ENCODE measurements at places on chromosomes 16 and 17.

- DNase-seq: no peak
Measured at GRCh38 chr16:65120831-65121721, 787 bp downstream of the CDH11 start.

DNA sequence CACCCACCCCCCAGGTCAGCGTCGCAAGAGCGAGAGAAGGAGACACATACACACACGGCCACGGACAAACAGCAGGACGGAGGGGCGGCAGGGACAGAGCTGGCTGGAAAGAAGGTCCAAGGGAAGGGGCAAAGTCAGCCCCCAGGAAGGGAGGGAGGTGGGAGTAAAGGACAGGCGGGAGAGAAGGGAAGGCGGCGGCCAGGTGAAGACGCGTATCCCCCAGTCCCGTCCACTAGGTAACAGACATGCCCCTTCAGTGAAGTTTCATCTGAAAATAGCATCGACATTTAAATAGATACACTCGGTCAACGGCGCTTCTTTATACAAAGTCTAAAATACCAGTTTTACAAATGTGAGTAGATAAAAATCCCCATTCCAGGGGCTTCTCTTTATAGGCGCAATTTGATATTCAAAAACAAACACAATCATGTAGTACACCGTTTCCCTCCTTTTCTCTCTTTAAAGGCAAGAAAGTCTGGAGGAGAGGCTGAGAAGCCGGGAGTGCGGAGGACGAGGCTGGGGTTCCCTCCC is 4.5 kb downstream of the CBX8 start:
- DNase-seq: no peak

- DNase-seq: no peak
Measured at GRCh38 chr17:29038085-29038795, 4.7 kb upstream of the PIPOX start.

GRCh38 chr17:72382971-72383722 is 262.3 kb downstream of the SOX9 start:
- no peak for DNase-seq

DNA sequence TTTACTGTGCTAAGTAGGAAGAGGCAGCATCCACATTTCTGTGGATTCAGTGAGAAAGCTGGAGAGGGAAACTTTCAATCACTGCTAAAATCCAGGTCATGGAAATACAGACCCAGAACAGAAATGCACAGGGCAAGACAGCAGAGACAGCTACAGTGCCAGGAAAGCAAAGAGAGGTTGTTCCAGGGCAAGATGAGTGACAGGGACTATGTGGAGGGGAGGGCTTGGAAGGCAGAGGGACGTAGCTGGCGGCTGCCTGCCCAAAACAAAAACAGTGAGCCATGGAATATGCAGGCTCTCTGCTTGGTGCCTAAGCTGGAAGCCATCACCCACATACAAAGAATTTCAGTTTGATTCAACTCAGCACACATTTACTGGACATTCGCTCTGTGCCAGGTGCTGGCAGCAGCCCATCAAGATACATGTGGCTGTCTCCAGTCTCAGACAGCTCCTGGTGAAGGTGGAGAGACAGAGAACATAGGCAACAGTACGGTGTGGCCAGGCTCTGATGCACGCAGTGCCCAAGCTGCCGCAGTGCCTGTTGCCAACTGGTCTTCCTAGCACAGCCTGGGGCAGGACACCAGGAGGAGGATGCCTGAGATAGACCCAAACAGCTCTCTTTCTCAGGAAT is 88.7 kb downstream of the AIPL1 start:
- no peak for DNase-seq

- no peak for DNase-seq
Measured at GRCh38 chr17:74601944-74602572, 10.0 kb upstream of the CD300LD start.

DNA sequence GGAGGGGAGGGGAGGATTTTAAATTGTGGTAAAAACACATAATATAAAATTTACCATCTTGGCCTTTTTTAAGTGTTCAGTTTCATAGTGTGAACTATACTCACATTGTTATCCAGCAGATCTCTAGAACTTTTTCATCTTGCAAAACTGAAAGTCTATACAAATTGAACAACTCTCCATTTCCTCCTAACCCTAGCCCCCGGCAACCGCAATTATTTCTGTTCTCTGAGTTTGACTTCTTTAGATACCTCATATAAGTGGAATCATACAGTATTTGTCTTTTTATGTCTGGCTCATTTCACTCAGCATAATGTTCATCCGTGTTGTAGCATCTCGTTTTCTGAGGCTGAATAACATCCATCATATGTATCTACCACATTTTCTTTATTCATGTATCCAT is 30.0 kb upstream of the MRTFB start:
- no peak for DNase-seq

DNA sequence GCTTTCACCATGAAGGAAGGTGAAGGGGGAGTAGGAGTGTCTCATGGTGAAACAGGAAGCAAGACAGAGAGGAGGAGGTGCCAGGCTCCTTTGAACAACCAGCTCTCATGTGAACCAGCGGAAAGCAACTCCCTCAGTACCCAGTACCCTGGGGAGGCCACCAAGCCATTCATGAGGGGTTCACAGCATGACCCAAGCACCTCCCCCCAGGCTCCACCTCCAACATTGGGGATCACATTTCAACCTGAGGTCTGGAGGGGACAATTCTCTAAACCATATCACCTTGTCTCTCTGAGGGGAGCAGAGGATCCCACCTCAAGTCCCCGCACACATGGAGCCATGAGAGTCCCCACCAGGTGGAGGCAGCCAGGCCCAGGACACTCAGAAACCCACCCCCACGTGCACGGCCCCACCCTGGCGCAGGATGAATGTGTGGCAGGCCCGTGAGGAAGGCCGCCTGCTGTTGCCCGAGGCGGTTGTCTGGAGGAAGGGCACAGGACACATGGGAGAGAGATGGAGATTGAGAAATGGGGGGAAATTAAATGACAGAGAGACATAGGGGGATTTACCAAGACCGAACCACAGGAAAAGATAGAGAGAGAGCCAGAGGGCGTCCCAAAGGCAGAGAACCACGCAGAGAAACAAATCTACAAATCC is 85.9 kb downstream of the TMEM132E start:
- DNase-seq: no peak

GRCh38 chr17:36072431-36073121 is 8.5 kb downstream of the CCL18 start:
- DNase-seq: peak; percentile 82

All from activated CD8-positive, alpha-beta memory T cell treated with anti-CD3 and anti-CD28 coated beads for 48 hours (primary cell).